ENCODE measurements at places on chromosomes 16 and 17. TPM values are rescaled to one million over a fixed set of nuclear protein-coding genes. Genes with fewer than 3 reads are reported as not detected.

GRCh38 chr17:15910791-15911190 is 34.1 kb upstream of the ADORA2B start:
- DNase-seq, result no peak

GRCh38 chr16:53257001-53257400 is 177.3 kb upstream of the RBL2 start:
- peak; percentile 46 for DNase-seq

- peak; percentile 55 for DNase-seq
These were observed 44.1 kb downstream of the COG7 start for GRCh38 chr16:23408823-23409298.

- DNase-seq, result no peak
These were observed 1367.6 kb upstream of the CDH8 start for GRCh38 chr16:63403792-63404191.

DNA sequence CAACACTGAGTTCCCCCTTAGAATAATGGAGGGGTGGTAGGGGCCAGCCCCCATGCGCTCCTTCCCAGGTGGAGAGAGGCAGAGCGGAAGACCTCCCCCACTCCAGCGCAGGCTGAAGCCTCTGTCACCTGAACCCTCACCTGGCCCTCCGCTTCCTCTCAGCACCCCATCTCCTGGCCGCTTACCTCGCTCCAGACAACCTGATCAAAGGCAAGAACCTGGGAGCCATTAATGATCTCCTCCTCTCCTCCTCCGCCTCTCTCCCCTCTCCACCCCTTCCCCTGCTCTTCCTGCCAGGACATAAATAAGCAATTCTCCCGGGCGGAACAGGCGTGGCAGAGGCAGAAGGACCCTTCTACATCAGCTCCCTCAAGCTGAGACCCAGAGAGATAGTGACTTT is 110.2 kb upstream of the LHX1 start:
- no peak for DNase-seq

- DNase-seq, result no peak
These were observed 5.0 kb upstream of the NAGLU start for GRCh38 chr17:42530952-42531454.

GRCh38 chr16:54027558-54027957 is 259.0 kb downstream of the IRX3 start:
- DNase-seq, result peak; percentile 12

DNA sequence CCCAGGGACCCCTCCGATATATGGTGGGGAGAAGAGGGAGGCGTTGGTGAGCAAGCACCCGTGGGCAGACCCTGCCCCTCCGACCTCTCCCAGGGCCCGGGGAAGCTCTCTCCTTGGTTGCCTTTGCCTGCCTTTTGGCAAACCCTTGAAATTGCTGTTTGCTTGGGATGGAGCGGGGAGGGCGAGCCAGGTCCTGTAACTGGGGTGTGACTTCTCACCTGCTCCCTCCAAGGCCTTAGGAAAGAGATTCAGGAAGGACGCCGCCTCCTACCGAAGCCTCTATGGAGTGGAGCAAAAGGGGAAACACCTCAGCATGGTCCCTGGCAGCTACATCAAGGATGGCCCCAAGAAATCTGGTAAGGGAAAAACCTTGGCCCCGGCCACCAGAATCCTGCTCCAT is 4.6 kb downstream of the C16orf78 start:
- DNase-seq, result no peak

GRCh38 chr17:75153780-75154194 is 525 bp downstream of the JPT1 start:
- peak; percentile 21 for DNase-seq

GRCh38 chr16:66551348-66551759 is 1.0 kb upstream of the CKLF start:
- DNase-seq, result peak; percentile 39

- DNase-seq, result no peak
These were observed 5.4 kb downstream of the ANKS3 start for GRCh38 chr16:4728676-4729075.

DNA sequence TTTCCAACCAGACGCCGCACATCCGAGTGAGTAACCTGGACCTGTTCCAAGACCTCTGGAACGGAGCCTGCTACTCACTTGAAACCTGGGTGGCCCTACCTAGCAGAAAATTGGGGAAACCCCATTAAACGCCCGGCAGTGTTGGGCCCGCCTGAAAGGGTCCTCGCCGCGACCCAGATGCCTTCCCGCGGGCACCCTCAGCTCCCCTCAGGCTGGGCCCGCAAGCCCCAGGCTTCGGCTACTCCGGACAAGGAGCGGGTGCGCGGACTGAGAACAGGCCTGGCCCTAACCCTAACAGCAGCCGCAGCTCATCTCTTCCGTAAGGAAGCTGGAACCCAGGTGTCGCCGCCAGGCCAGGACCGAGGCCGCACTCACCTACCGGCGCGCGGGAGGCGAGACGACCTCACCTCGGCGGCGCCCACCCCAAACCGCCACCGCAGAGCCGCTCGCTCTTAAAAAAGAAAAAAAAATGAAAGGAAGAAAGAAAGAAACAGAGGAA is 344 bp downstream of the PSME3IP1 start:
- peak; percentile 67 for DNase-seq

DNA sequence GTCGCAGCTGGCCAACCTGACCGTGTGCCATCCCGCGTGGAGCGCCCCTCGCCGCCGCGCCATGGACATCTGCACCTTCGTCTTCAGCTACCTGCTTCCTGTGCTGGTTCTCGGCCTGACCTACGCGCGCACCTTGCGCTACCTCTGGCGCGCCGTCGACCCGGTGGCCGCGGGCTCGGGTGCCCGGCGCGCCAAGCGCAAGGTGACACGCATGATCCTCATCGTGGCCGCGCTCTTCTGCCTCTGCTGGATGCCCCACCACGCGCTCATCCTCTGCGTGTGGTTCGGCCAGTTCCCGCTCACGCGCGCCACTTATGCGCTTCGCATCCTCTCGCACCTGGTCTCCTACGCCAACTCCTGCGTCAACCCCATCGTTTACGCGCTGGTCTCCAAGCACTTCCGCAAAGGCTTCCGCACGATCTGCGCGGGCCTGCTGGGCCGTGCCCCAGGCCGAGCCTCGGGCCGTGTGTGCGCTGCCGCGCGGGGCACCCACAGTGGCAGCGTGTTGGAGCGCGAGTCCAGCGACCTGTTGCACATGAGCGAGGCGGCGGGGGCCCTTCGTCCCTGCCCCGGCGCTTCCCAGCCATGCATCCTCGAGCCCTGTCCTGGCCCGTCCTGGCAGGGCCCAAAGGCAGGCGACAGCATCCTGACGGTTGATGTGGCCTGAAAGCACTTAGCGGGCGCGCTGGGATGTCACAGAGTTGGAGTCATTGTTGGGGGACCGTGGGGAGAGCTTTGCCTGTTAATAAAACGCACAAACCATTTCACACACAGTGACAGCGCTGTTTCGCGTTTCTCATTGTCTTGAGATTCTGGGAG is 2.0 kb upstream of the ZACN start:
- DNase-seq, result no peak

- DNase-seq, result no peak
These were observed 16.2 kb upstream of the CDK5R1 start for GRCh38 chr17:32470405-32471167.

DNA sequence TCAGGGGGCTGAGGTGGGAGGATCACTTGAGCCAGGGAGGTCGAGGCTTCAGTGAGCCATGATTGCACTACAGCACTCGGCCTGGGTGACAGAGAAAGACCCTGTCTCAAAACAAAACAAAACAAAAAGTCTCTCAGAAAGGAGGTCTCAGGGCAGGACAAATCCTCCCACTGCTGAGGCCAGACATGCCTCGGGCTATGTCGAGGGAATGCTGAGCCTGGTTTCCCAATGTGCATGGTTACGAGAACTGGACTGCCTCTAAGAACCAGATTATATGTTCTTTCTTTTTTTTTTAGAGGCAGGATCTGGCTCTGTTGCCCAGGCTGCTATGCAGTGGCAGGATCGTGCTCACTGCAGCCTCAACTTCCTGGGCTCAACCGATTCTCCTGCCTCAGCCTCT is 27.6 kb downstream of the TRAP1 start:
- DNase-seq, result no peak

DNA sequence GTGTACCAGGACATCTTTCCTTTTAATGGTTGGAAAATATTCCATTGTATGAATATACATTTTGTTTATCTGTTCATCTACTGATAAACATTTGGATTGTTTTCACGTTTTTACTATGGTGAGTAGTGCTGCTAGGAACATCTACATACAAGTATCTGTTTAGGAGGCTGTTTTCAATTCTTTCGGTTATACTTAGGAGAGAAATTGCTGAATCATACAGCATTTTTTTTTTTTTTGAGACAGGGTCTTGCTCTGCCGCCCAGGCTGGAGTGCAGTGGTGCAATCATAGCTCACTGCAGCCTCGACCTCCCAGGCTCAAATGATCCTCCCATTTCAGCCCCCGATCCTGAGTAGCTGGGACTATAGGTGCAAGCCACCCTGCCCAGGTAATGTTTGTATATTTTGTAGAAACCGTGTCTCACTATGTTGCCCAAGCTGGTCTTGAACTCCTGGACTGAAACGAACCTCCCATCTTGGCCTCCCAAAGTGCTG is 122.9 kb downstream of the CRLF3 start:
- no peak for DNase-seq

- DNase-seq, result no peak
These were observed 2.1 kb upstream of the ZNF652 start for GRCh38 chr17:49364119-49364518.

DNA sequence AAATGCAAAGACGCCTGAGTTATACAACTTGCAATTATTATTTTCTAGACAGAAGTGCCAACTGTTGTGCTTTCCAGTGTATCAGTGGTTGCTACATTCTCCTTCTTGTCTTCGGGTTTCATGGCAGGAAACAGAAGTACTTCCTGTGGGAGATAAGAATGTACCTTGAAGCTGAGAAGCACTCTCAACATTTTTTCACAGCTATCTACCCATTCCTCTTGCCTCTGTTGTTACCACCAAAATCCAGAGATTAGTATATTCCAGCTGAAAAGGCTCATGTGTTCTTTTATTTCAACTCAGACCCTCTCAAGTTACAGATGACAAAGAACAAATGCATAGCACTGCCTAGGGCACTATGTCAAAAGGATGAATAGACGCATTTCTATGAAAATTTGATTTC is 4.8 kb upstream of the ADAT1 start:
- no peak for DNase-seq

DNA sequence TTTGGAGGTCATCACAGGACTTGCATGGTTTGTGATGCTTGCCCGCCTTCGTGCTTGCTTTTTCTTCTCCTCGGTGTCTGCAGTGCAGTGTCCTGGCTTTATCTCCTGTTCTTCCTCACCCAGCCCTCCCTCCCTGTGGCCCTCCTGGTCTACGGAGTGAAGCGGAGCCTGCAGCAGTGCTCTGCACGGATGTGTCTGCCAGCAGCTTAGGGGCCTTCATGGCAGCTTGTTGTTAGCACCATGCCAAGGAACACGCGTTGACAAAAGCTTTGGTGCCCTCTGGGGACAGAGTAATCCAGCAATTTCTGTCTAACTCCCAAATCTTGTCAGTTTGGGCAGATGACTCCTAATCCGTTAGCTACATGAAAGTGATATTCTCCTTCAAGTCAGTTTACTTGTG is 9.9 kb downstream of the DHODH start:
- DNase-seq, result no peak

- DNase-seq, result no peak
These were observed 8.2 kb downstream of the POLR2C start for GRCh38 chr16:57470711-57471110.

DNA sequence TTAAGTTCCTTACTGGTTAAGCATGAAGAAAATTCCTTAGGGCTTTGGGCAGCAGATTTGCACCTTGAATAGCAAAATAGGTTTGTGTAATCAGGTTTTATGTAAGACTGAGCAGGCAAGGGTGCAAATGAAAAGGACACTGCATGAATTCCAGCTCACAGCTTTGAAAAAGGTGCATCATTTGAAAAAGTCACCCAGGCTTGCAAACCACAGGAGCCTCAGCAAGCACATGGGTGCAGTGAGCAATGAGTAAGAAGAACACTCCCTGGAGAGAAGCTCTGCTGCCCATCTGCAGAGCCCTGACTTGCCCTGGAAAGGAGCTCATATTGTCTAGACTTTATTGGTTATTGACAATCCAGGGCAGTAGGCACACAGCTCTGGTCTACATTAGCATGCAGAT is 165.6 kb upstream of the KCNJ16 start:
- no peak for DNase-seq

DNA sequence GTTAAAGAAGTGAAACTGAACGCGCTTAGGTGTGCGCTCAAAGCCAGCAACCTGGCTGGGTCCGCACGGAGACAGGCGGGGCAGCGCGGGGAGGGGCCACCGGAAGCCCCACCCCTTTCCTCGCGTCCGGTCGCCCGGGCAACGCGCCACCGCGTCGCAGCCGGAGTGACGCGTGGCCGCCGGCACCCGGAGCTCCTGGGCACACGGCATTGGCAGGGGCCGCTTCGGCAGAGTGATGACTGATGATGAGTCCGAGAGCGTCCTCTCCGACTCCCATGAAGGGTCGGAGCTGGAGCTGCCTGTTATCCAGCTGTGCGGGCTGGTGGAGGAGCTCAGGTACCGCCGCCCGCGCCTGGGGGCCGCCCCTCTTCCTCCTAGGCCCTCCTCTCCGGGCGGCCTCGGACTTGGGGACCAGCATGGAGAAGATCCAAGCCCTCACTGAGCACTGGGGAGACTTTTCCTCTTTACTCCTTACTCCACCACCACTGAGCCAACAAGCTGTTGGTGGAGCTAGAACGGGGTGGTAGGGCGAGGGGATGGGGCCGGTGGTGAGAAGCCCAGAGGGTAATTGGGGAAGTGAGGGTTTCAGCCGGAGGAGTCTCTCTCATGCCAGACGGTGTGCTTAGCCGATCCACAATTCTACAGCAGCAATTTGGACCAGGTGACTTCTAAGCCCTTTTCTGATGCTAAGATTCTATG is 44.9 kb downstream of the PRSS54 start:
- peak; percentile 70 for DNase-seq

The STX4 gene
- 40.0 TPM for total RNA-seq

The SARM1 gene
- total RNA-seq, result 20.2 TPM

The B4GALNT2 gene
- not detected for total RNA-seq

The BCL6B gene
- not detected for total RNA-seq

The ABCC3 gene
- 28.1 TPM for total RNA-seq

The BAHCC1 gene
- total RNA-seq, result 2.0 TPM

The KRTAP4-3 gene
- not detected for total RNA-seq

The CACNG4 gene
- 17.2 TPM for total RNA-seq

The ZFHX3 gene
- 2.4 TPM for total RNA-seq

The PSMB10 gene
- 28.8 TPM for total RNA-seq

The RAPGEFL1 gene
- total RNA-seq, result 0.86 TPM

The LPO gene
- total RNA-seq, result not detected

The SRL gene
- total RNA-seq, result not detected

The NLE1 gene
- 16.8 TPM for total RNA-seq

The NPIPB5 gene
- 14.3 TPM for total RNA-seq

The KRTAP3-2 gene
- not detected for total RNA-seq

The CA10 gene
- not detected for total RNA-seq

The AOC2 gene
- 0.10 TPM for total RNA-seq

All from A172 (cell line).